ENCODE measurements at places on chromosomes 4 and X. TPM values are rescaled to one million over a fixed set of nuclear protein-coding genes. Genes with fewer than 3 reads are reported as not detected.

The FDCSP gene
- 53.0 TPM for total RNA-seq

The DCTD gene
- total RNA-seq: 72.1 TPM

The TMSB4X gene
- 1,041 TPM for total RNA-seq

The RPS6KA6 gene
- 0.96 TPM for total RNA-seq

The DSPP gene
- not detected for total RNA-seq

The CACNA1F gene
- 0.28 TPM for total RNA-seq

The SNX12 gene
- total RNA-seq: 57.3 TPM

The FAM50A gene
- 17.9 TPM for total RNA-seq

The TLR3 gene
- total RNA-seq: 5.8 TPM

The ANOS1 gene
- 1.4 TPM for total RNA-seq

The ACSL4 gene
- total RNA-seq: 28.7 TPM

The IL13RA2 gene
- total RNA-seq: 0.16 TPM

The MTNR1A gene
- total RNA-seq: not detected

The ATP1B4 gene
- not detected for total RNA-seq

The NUDT6 gene
- total RNA-seq: 3.9 TPM

The TTC29 gene
- not detected for total RNA-seq

The DMP1 gene
- not detected for total RNA-seq

The IGSF1 gene
- 0.08 TPM for total RNA-seq

The PAGE2B gene
- not detected for total RNA-seq

The ADH4 gene
- 0.40 TPM for total RNA-seq

The NALF2 gene
- total RNA-seq: 0.60 TPM
